ENCODE measurements at places on chromosomes 2 and 18.

DNA sequence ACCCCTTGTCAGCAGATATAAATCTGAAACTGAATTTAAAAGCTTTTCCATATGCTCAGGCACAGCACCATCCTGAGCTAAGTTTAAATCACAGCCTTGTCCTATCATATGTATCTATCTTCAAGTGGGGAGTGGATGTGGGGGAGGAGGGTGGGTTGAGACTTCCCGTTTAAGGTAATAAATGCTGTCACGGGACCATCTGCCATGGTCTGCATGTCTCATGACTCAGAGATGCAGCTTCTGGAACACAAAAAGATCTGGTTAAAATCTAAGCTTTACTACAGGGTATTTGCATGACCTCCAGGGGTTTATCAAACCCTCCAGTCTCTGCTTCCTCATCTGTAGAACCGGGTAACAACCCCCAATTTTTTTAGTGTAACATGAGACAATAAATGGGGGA, 377.7 kb upstream of the ST6GAL2 start:
- no peak for DNase-seq

DNA sequence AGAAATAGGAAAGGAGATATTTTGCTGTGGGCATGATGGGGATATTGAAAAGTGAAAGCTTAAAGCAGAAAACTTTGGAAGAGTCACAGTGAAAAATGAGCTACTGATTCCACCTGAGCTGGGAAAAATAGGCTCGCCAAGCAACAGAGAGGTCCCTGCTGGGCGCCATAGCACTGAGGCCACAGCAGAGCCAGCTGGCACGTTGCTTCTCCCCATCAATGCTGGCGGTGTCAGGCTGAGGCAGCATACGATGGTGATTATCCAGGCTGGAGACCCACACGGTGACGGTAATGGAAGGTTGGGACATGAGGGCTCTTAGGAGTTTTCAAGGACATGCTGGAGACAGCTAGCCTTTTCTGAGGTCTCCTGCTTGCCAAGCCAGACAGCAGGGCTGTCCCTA, 25.8 kb upstream of the DTNB start:
- DNase-seq, result no peak

GRCh38 chr18:9181275-9181674, 44.7 kb downstream of the ANKRD12 start:
- DNase-seq, result no peak

GRCh38 chr2:100241236-100241635, 81.1 kb downstream of the LONRF2 start:
- no peak for DNase-seq

- DNase-seq, result no peak
Measured at GRCh38 chr2:46448641-46449040, 30.7 kb upstream of the TMEM247 start.

- peak; percentile 5 for DNase-seq
Measured at GRCh38 chr2:226673314-226673723, 126.3 kb downstream of the IRS1 start.

DNA sequence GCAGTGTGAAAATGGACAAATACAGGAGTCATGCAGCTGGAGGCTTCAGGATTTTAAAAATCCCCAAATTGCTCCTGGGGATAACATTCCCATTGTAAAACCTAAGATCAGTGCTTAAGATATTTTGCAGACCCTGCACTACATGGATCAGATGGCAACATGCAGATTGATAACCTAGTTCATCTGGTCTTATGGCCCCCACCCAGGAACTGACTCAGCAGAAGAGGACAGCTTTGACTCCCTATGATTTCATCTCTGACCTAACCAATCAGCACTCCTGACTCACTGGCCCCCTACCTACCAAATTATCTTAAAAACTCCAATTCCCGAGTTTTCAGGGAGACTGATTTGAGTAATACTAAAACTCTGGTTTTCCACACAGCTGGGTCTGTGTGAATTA, 20.0 kb downstream of the SRBD1 start:
- no peak for DNase-seq

- no peak for DNase-seq
Measured at GRCh38 chr2:64581777-64582539, 57.8 kb downstream of the AFTPH start.

- no peak for DNase-seq
Measured at GRCh38 chr18:66734451-66734850, 130.6 kb upstream of the CDH19 start.

GRCh38 chr2:46164529-46165301, 132.5 kb upstream of the EPAS1 start:
- DNase-seq, result no peak

DNA sequence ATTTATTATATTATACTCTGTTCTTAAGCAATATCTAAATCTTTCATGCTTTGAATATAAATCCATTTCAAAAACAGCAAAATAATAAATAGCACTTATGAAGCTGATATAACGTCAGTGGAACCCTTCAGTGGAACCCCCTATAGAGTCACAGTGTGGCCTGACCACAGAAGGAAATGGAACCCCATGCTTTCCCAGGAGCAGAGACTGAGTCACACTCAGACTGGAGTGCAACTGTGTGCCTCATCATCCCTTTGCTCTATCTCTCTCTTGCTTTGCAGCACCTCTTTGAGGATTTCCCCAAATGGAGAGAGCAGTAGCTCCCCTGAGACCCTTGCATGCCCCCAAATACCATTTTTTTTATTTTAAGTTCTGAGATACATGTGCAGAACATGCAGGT, 13.1 kb downstream of the NXPH2 start:
- DNase-seq, result no peak

DNA sequence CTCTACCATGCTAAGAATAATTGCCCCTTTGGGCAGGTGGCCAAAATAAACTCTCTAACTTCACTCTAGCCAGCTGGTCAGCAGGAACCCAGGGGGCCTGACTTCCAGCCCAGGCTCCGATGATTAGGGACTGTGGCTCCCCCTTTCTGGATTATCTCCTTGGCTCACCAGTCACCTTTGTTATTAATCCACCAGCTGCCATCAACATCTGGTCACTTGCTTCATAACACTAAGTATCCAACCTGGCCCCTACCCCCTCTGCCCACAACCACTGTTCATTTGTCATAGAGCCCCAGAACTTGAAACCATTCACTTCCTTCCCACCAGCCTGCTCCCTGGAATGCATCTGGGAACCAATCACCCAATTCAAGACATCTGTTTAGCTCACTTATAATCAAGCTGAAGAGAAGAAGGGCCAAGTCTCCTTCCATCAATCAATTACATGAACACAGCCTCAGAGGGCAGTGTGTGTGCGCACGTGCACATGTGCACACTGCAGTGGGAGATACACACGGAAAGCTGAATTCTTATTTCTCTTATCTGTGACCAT, 215.1 kb downstream of the ALK start:
- DNase-seq, result no peak

GRCh38 chr2:103435010-103435409, 673.2 kb downstream of the TMEM182 start:
- no peak for DNase-seq

- DNase-seq, result no peak
Measured at GRCh38 chr2:2291500-2292260, 39.4 kb downstream of the MYT1L start.

- no peak for DNase-seq
Measured at GRCh38 chr18:38940475-38940862, 1374.9 kb upstream of the CELF4 start.

- DNase-seq, result no peak
Measured at GRCh38 chr2:167581961-167582574, 665.3 kb downstream of the STK39 start.

DNA sequence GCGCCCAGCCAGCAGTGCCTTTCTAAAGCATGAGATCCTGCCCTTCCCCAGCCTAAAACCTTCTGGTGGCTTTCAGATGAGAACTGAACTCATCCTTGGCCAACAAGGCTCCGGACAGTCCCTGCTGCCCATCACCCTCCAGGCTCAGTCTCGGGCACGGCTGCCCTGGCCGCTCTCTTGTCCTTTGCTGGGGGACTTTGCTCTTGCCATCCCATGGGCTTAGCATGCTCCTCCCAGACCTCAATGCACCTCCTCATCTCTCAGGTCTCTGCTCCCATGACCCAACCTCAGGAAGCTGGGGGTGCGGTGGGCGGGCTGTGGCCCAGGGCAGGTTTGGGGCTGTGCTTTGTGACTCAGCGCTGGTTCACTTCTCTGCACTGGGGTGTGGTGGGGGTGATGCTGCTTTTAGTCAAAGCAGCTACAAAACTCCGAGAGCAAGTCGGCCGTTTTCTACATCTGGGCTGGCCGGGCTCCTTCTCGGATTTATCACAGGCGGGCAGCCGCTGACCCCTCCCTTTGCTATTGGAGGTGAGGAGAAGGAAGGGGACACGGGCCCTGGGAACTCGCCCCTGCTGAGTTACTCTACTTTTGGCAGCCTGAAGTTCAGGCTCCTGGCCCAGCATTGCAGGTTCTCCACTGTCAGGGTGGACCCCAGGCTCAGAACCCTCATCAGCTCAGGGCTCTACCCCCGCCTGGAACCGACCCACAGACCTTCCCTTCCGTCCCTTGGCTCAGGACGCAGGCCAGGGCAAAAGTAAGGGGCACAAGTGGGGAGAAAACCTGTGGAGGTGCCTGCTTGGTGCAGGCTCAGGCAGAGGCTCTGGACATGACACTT, 90.6 kb upstream of the TAF1B start:
- DNase-seq, result peak; percentile 20

GRCh38 chr2:183291436-183291835, 167.2 kb downstream of the NUP35 start:
- no peak for DNase-seq

- no peak for DNase-seq
Measured at GRCh38 chr2:39608686-39609441, 56.9 kb upstream of the TMEM178A start.

- DNase-seq, result no peak
Measured at GRCh38 chr2:118371515-118371914, 283.2 kb downstream of the INSIG2 start.

DNA sequence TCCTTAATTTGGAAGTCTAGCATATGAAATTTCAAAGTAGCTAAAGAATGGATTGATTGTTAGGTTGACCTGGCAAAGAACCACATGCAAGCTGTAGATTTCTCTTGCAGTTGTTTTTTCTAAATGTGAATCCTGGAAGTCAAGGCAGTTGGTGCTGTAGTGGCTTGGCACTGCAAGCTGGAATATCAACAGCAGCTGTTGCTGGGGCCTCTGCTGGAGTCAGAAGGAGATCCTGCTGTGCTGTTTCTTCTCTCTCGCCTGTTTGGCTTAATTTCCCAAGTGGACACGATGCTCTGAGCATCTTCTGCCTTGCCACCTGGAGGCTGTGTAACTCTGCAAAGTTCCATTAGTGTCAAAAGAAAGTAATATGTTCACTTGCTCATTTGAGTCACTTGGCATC, 12.6 kb downstream of the PIK3C3 start:
- no peak for DNase-seq

- DNase-seq, result peak; percentile 57
Measured at GRCh38 chr2:68714866-68715265, 19.7 kb upstream of the ARHGAP25 start.

GRCh38 chr2:60830991-60831390, 50.4 kb upstream of the REL start:
- DNase-seq, result no peak

GRCh38 chr2:157085522-157085921, 172.0 kb upstream of the GALNT5 start:
- no peak for DNase-seq

DNA sequence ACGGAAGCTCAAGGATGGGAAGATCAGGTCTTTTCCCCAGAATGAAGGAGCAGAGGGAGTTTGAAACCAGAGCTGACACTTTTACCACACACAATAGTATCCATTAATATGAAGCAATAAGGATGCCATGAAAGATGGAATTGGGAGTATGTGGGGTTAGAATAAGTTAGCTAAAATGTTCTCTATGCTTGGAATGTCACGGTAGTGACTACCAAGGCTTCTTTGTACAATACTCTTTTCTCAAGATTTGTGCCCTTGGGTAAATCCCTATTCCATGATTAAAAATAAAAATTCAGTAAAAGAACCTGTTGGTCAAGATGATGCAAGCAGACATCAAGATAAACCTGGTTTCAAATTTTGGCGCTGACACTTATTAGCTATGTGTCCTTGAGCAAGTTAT, 75.0 kb downstream of the NRXN1 start:
- no peak for DNase-seq

DNA sequence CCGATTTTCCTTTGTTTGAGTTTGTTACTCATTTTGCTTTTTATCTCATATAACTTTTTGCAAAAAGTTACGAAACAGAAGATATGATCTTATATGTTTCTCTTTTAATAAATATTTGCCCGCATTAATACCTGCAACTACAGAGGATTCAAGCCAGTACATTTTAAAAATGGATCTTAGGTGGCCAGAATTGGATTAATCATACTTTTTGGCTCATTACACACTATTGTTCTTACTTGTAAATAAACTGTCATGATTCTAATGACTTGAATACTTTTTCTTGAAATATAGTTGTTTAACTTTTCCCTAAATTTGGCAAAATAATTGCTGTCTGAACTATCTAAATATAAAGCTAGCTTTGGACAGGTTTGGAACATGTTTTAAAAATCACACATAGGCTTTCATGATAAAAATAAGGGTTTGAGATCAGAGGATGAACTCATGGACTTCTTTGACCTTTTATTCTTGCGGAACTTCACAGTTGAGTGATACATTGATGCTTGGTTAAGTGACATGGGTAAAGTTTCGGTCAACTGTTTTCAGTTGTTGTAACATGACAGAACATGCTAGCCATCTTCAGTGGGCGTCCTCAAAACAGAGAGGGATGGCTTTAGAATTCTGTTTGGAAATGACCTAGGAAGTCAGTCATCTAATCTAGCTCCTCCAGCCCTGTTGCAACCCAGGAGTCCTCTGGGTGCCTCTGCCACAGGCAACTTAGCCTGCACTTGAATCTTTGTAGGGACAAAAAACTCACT, 44.5 kb downstream of the LTBP1 start:
- no peak for DNase-seq

GRCh38 chr2:151067658-151068369, 193.8 kb downstream of the RBM43 start:
- DNase-seq, result no peak

- DNase-seq, result no peak
Measured at GRCh38 chr2:208363485-208363884, 43.1 kb upstream of the PTH2R start.

DNA sequence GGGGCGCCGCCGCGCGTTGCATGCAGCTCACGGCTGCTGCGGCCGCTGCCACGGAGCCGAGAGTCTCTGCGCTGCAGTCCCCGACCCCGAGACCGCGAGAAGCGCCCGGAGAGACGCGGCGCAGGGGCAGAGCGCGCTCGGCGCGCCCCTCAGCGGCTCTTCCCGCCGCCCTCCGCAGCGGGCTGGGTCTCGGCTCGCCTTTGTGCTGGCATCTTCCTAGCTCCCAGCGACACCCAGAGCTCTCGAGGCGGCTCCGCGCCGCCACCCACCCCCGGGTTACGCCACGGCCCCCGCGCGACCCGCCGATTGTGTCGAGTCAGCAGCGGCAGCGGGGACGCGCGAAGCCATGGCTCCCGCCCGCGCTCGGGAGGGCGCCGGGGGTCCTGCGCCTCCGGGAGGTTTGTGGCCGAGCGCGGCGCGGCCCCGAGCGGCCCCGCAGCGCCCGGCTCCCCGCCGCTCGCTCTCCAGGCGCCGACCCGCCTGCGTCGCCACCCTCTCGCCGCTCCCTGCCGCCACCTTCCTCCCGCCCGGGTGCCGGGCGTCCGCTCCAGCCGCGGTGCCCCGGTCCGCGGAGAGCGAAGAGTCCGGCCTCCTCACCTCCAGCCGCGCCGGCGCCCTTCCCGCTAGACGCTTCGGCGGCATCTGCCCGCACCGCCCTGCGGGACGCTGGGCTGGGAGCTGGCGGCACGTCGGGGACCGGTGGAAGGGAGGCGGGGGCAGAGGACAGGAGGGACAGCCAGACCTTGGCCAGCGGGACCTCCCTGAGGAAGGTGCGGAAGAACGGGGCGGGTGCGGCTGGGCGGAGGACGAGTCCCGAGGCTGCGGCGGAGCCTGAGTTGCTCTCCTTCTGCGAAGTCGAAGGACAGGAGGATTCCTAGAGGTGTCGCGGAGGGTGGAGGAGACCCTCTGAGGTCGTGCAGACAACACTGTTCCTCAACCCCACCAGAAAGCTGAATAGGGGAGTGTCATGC, 46.3 kb upstream of the CCDC150 start:
- DNase-seq, result no peak

All from T-cell (primary cell).